Islet precursor cell (in vitro differentiated cells): ENCODE measurements at places on chromosomes 16 and 17.
A peak's percentile ranks its signal among the peaks of the same experiment; 100 is the strongest.

- DNase-seq = no peak
Measured at GRCh38 chr17:48672340-48672739, 46.2 kb upstream of the HOXB9 start.

DNA sequence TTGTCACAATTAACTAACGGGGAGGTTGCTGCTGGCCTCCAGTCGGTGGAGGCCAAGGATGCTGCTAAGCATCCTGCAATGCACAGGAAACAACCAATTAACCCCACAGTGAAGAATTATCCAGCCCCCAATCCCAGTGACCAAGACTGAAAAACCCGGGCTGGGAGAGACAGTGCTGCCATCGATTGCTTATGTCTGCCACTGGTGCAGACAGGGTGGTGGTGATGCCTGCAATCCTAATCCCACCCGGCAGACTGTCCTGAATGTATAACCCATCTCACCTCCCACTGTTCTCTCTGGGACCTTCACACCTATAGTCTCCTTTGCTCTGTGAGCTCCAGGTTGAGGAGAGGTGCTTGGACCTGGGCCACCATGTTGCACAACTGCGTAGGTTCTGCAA, 42.3 kb upstream of the KLHDC4 start:
- DNase-seq = peak; percentile 43

- DNase-seq = no peak
Measured at GRCh38 chr17:63764716-63765115, 8.7 kb downstream of the CCDC47 start.

DNA sequence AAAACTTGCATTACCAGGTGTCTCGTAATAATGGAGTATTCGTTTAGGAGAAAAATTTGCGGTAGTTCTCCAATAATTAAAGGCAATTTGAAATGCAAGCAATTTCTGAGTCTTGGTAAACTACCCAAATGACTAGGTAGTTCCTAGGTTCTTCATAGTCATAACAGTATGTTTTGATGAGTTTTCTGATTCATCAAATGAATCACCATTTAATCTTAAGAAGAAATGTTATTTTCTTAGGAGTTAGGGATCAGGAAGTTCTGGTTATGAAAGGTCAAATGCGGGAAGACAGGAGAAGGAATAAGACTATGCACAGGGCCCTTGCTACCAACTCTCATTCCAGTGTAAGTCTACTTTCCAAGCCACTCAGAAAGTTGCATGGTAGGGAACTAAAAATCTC, 221.5 kb upstream of the SOX9 start:
- DNase-seq = no peak

GRCh38 chr16:24036614-24037013, 200.8 kb downstream of the PRKCB start:
- DNase-seq = peak; percentile 72

DNA sequence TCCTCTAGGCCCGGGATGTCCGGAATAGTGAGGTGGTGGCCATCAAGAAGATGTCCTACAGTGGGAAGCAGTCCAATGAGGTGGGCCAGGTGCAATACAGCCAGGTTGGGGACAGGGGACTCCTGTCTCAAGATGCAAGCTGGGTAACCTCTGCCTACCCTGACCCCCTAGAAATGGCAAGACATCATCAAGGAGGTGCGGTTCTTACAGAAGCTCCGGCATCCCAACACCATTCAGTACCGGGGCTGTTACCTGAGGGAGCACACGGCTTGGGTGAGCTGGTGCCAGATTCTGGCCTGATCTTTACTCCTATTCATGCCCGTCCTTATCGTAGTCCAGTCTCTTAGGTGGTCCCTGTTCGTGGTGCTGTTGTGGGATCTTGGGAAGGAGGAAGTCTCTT, 4.4 kb downstream of the TAOK2 start:
- no peak for DNase-seq

DNA sequence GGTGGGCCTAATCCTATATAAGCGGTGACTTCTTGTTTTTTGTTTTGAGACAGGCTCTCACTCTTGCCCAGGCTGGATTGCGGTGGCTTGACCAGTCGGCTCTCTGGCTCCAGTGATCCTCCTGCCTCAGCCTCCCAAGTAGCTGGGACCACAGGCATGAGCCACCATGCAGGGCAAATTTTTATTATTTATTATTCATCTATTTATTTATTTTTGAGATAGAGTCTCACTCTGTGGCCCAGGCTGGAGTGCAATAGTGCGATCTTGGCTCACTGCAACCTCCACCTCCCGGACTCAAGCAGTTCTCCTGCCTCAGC, 4.7 kb upstream of the RNF213 start:
- DNase-seq = no peak

DNA sequence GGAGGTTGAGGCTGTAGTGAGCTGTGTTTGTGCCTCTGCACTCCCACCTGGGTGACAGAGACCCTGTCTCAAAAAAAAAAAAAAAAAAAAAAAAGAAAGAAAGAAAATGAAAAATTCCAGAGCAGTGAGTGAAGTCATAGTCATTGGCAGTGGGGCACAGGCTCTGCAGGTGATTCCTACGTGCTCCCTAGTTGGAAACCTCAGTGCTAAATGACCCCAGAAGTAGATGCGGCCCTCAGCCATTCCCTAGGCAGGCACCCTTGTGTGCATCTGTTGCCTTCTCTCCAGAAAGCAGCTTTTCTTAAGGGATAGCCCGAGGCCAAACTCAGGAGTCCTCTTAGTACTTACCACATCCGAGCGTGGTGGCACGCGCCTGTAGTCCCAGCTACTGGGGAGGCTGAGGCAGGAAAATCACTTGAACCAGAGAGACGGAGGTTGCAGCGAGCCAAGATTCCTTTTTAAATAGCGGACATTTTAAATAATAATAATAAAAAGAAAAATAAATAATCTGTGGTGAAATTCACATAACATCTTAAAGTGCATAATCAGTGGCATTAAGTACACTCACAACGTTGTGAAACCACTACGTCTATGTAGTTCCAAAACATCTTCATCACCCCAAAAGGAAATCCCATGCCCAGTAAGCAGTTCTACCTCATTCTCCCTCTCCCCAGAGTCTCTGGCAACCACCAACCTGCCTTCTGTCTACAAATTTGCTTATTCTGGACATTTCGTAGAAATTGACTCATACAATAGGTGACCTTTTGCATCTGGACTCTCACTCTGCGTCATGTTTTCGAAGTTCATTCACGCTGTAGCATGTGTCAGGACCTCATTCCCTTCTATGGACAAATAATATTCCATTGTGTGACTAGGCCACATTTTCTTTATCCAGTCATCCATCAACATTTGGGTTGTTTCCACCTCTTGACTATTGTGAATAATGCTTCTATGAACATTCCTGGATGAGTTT, 12.5 kb upstream of the SPHK1 start:
- no peak for DNase-seq

GRCh38 chr16:55559933-55560516, 6.5 kb upstream of the CAPNS2 start:
- no peak for DNase-seq

DNA sequence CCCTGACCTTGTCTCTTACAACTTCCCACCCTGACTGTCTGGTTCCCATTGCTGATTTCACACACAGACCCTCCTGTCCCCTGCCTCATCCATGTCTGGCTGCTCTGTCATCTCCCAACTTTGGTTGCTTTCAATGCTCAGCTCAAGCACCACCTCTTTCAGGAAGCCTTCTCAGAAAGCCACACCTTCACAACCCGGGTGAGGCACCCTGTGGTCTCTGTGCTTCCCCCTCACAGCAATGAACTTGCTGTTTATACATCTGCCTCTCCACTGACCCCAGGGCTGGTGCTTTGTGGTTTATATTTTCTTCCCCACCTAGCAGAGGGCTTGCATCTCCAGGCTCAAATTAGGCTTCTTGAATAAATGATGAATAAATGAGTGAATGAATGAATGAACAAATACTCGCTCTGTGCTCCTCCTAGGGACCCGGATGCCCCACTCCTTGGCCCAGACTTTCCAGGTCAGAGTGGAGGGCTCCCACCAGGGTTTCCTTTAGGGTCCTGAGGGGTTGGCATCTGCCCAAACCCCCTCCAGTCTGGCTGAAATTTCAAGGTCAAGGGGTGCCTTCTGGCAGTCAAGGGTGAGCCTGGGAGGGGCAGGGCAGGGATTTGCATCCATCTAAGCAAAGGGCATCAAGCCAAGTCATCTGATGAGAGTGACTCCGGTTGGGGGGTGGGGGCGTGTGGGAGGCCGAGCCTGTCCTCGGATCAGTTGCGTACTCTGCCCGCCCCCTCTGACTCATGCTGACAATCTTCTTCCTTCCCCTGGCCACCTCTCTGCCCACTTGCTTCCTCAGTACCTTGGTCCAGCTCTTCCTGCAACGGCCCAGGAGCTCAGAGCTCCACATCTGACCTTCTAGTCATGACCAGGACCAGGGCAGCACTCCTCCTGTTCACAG, at the start of gene ITGAX:
ITGAX (plus strand) TSS at position 783 of the 898 bp plus-strand sequence; CDS start at position 862, 79 bp downstream.
- peak; percentile 73 for DNase-seq

GRCh38 chr17:76968707-76969597, 100.7 kb downstream of the MGAT5B start:
- DNase-seq = peak; percentile 94

DNA sequence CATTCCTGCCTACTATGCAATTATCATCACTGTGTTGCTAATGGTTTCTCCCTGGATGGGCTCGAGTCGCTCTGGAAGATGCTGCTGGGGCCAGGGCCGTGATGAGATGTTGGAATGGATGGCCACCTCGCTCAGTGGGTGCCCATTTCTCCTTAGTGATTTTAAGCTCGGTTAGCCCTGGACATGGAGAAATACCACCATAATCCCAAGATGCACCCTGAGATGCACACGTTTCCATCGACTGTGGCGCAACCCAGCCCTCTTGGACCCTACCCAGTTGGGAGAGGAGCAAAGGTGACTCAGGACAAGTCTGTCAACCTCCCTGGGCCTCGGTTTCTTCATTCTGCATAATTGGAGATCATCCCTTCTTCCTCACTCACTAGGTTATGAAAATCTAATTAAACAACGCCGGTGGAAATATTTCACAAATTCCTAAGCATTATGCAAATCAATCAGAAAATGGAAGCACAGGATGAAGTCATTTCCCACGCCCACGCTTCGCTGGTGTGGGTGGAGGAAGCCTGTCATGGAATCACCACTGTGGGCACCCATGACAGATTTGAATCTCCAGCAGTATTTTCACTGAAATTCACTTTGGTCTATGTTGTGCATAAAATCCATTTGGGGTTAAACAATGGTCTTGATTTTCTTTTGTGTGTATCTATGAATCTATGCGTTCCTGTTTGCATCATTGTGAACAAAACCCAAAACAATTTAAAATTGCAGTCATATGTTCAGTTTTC, 195.2 kb downstream of the AXIN2 start:
- DNase-seq = peak; percentile 37

- DNase-seq = no peak
Measured at GRCh38 chr17:77426676-77427386, 286.1 kb downstream of the SEC14L1 start.

GRCh38 chr17:48618256-48618896, 3.3 kb upstream of the HOXB8 start:
- DNase-seq = peak; percentile 97

DNA sequence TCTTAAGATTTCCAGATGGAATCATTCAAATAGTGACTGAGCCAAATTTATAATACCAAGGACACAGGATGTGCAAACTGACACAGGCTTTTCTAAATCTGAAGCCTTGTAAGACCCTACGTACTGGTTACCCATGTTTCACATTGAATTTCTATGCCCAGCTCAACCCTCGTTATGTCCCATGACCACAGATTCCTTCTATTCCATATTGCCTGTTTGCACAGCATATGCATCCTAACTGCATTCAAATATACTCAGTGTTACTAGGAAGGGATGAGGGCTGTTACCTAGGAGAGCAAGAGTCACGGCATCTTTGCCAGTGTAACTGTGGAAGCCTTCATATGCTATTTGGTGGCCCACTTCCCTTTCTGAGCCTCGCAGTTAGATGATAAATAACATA, 305.2 kb downstream of the SHISA9 start:
- no peak for DNase-seq

GRCh38 chr17:73594025-73594424, 50.2 kb downstream of the SDK2 start:
- no peak for DNase-seq

GRCh38 chr16:79104567-79104966, 496.0 kb downstream of the MAF start:
- no peak for DNase-seq

DNA sequence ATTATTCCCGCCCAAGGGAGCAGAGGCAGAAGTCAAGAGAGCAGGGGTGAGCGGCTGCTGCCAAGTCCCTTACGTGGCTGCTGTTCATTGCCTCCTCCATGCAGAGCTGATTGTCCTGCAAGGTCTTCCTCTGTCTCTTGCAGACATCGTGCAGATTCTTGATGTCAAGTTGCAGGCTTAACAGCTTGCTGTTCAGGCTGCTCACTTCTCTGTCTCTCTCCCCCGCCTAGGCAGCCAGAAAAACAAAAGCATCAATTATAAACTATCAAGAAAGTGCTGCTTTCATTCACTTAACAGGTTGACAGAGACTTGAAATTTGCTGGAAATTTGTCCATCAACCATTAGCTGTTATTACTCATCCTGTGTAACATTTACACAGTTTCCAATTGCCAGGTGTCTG, 7.3 kb downstream of the PMFBP1 start:
- no peak for DNase-seq

DNA sequence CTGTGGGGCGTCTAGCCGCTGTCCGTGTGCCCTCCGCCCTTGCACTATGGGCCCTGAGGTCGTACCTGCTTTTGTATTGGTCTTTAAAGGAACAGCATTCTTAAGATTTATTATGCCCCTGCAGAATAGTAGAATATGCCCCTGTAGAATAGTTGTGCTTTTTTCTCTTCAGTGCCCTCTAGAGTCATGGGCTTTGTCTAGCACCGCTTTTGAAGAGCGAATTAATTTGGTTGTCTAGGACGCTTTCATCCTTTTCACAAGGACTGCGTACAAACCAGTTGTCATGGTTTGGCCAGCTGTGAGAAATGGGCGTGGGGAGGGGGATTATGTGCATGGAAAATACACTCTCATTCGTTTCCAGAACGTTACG, 621 bp downstream of the CEP95 start:
- peak; percentile 60 for DNase-seq

DNA sequence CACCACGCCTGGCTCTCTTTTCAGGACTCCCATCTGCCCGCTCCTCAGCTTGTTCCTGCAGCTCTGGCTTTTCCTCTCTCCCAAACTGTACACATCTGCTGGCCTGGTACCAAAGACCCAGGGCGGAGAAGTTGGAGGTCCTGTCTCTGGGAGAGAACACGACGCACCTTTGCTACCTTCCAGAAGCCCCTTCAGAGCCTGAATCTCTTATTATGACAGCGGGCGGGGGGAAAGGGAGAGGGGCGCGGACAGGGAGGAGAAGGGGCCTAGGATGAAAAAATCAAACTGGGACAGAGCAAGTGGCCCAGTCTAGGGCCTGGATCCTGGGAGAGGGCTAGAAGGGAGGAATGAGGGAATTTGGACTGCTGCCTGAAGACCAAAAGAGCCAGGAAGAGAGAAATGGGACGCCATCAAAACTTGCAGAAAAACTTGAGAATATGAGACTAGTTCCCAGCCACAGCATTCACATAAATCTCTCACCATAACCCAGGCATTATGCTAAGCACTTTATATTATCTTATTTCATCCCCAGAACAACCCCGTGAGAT, 2.5 kb upstream of the PER1 start:
- DNase-seq = peak; percentile 55

- DNase-seq = no peak
Measured at GRCh38 chr16:85958731-85959130, 59.8 kb downstream of the IRF8 start.

- DNase-seq = peak; percentile 78
Measured at GRCh38 chr17:69734656-69735055, 320.2 kb downstream of the MAP2K6 start.

GRCh38 chr17:41583137-41584127, 3.3 kb downstream of the KRT14 start:
- DNase-seq = no peak
